ENCODE measurements at places on chromosomes 11 and 22. TPM values are rescaled to one million over a fixed set of nuclear protein-coding genes. Genes with fewer than 3 reads are reported as not detected.

The ALG9 gene
- total RNA-seq = 14.2 TPM

The C22orf39 gene
- total RNA-seq = 15.7 TPM

DNA sequence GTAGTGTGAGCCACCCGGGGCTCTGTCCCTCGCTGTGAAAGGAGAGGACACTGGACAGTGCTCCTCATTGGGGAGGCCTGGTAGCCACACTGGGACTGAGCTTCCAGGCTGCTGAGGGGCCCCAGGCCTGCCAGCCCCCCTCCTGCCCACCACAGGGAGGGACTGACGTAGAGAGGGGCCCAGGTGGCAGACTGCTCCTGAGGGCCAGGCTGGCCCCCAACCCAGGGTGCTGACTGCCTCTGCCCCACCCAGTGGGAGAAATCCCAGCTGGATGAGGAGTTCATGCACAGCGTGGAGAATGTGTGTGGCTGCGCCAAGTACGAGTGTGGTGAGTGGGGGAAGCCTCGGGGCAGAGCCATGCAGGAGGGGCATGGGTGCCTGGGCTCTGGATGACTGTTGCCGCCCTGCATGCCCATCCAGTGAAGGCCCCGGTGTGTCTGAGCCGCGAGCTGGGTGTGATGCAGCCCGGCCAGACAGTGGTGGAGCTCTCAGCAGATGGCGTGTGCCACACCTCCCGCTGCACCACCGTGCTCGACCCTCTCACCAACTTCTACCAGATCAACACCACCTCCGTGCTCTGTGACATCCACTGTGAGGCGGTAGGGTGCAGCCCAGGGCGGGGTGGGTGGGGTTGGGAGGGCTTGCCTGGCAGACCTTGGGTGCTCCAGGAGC, 78.7 kb upstream of the MYOD1 start:
- no peak overlapping the region for H3K27ac ChIP-seq
- no peak overlapping the region for H3K4me3 ChIP-seq
- no peak for DNase-seq

GRCh38 chr11:86816251-86816726, 15.9 kb downstream of the PRSS23 start:
- H3K4me1 ChIP-seq = peaks cover 43% of the 10 kb centered on the region
- no peaks in the 10 kb centered on the region for H3K36me3 ChIP-seq
- H3K27me3 ChIP-seq = no peaks in the 10 kb centered on the region
- H3K27ac ChIP-seq = peak overlapping the region; percentile 67
- DNase-seq = no peak

DNA sequence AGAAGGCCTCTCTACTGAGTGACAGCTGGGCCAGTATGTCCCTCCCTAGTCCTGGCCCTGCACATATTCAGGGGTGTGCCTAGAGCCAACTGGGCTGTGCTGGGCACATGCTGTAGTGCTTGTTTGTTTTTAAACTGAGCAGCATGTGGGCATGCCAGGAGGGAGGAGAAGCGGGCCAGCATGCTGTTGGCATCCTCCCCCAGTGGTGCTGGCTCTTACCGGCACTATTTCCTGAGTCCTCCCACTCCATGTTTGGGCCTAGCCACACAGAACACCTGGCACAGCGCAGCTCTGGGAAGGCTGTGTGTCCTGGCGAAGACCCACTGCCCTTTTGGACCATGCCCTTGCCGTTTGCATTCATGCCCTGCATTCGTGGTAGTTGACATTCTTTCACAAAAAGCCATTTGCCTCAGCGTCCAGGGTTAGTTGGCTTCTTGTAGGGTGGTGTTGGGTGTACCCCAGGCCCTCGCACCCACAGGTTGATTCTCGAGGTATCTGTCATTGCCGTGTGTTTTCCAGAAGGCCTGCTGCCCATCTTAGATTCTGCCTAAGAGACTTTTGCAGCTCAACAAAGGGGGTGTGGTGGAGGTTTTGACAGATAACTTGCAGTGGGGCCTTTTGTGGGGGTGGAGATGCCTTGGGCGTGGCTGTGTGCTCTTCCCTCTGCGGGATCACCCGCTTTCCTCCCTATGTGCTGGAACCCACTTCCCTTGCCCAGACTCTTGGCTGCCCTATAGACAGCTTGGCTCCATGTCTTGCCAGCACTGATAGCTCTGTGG, 13.6 kb downstream of the DGCR8 start:
- no peaks in the 10 kb centered on the region for H3K4me1 ChIP-seq
- no peak overlapping the region for H3K27ac ChIP-seq
- H3K27me3 ChIP-seq = no peaks in the 10 kb centered on the region
- H3K4me3 ChIP-seq = no peak overlapping the region

- H3K36me3 ChIP-seq = peaks cover 10% of the 10 kb centered on the region
- no peaks in the 10 kb centered on the region for H3K27me3 ChIP-seq
- no peak for DNase-seq
- H3K27ac ChIP-seq = no peak overlapping the region
Measured at GRCh38 chr22:27473533-27473932, 328.0 kb downstream of the MN1 start.

- DNase-seq = no peak
- no peaks in the 10 kb centered on the region for H3K36me3 ChIP-seq
- H3K4me1 ChIP-seq = no peaks in the 10 kb centered on the region
- no peaks in the 10 kb centered on the region for H3K27me3 ChIP-seq
Measured at GRCh38 chr11:47434011-47434786, 8.0 kb upstream of the PSMC3 start.

DNA sequence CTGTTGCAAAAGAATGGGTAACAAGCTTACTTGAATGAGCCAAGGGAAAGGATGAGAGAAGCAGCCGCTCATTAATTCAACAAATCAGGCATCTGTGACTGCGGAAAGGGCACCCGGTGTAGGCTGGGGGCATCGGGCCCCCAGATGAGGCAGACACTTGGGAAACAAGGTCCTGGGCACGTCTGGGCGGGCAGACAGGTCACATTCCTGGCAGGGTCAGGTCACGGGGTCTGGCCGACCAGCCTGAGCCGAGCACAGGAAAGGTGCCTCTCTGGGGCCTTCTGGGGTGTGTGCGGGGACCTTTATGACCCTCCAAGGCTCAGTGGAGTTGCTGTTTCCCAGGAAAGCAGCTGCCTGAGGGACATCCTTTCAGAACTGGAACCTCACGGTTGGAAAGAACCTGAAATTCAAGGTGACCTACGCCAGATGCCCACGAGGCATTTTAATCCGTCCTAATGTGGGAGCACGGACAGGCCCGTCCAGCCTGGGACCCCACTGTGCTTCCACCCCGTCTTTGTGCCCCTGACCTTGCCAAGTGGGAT, 57.1 kb downstream of the ST14 start:
- H3K36me3 ChIP-seq = peaks cover 23% of the 10 kb centered on the region
- no peak overlapping the region for H3K27ac ChIP-seq
- no peaks in the 10 kb centered on the region for H3K4me1 ChIP-seq
- no peaks in the 10 kb centered on the region for H3K27me3 ChIP-seq
- DNase-seq = no peak
- no peak overlapping the region for H3K4me3 ChIP-seq
